ENCODE measurements at places on chromosomes 6 and 20.

GRCh38 chr6:35739645-35740524, 3.1 kb downstream of the ARMC12 start:
- no peak for DNase-seq

DNA sequence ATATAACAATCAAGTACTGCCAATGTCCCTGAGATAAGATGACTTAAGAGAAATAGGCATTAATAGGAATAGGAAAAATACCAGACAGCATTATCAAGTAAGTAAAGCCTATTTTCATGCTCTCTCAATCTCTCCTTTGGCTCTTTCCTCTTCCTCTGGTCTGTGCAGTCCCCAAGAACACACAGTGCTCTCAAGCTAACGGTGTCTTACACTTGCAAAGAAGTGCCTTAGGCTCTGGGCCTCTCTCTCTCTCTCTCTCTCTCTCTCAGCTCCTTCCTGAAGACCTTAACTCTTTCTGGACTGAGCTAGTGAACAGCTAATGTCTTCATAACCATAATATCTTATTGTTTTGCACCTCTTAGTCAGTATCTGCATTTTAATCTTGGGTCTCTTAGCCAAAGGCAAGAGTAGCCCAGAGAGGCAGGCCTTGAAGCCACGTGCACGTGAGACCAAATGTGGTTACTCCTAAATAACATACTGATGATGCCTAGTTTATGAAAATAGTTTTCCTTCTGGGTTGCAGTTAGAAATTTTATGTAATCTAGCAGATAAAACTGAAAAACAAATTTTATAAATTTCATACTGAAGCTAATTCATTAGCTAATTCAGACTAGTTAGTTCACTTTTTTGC, 70.8 kb downstream of the TPD52L1 start:
- DNase-seq = no peak

DNA sequence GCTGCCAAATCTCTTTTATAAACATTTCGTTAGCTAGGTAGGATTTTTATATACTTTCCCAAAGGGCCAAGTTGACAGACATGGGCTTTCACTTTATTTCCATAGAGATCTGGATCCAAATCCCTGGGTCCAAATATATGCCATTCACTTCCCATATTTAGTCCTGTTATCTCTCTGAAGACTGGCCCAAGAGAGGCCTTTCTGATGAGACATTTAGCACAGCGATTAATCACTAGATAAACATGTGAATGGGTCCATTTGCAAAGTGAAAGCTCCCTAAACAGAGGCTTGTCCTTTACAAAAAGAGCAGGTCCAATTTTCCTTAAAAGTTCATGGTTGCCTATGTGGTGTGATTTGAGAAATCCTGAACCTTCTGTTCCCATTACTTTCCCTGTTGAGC, 132.6 kb downstream of the TRMT11 start:
- DNase-seq = peak; percentile 51

- no peak for DNase-seq
These were observed 52.1 kb downstream of the TRAF3IP2 start for GRCh38 chr6:111553580-111553979.

GRCh38 chr6:70547905-70548304, 18.8 kb upstream of the SDHAF4 start:
- no peak for DNase-seq

GRCh38 chr6:39341352-39341751, 18.9 kb upstream of the KCNK16 start:
- DNase-seq = no peak

GRCh38 chr20:22686097-22686496, 101.7 kb upstream of the FOXA2 start:
- DNase-seq = peak; percentile 66

GRCh38 chr6:121573481-121573880, 138.0 kb downstream of the GJA1 start:
- no peak for DNase-seq

DNA sequence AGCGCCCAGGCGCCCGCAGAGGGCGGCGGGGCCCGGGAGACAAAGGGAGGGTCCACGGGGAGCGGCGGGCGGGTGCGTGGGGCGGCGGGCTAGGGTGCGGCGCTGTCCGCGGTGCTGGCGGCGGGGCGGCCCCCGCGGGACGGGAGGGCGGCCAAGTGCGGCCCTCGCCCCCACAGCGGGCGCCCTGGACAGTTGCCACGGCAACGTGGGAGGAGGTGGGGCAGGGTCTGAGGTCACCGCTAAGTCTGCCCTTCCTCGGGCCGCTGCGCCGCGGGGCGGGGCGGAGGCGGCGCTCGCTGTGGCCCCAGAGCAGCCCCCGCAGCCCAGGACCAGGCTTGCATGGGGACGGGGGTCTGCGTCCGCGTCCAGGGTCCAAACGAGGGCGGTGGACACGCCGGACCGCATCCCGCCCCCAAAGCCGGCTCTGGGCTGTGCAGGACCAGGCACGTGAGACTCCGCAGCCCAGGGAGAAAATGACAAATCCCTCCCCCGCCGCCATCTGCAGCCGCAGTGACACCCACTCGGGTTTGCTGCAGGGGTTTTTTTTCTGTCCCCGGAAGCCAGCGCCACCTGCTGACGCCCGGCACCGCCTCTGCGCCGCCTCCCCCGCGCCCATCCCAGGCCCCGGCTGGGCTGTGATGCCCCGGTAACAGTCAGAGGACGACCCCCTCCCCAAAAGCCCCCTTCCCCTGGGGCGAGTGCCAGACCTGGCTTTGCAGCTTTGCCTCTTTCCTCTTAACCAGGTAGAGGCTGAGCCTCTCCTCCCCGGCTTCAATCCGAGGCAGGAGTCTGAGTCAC, 36.8 kb downstream of the YTHDF1 start:
- DNase-seq = no peak

DNA sequence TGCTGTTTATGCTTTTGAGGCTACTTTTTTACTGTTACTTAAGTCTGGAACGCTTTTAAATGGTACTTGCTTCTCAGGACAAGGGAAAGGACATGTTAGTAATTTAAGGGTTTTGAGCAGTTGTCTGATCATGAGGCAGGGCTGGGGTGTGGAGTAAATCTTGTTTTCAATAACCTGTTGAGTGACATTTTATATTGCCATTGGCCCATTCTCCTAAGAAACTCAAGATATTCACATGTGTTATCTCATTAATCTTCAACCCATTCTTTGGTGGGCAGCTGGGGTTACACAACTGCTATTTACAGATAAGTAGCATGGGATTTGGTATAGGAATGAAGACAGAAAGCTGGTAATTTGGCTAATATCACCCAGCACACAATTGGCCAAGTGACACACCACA, 44.6 kb upstream of the IL17A start:
- DNase-seq = no peak

DNA sequence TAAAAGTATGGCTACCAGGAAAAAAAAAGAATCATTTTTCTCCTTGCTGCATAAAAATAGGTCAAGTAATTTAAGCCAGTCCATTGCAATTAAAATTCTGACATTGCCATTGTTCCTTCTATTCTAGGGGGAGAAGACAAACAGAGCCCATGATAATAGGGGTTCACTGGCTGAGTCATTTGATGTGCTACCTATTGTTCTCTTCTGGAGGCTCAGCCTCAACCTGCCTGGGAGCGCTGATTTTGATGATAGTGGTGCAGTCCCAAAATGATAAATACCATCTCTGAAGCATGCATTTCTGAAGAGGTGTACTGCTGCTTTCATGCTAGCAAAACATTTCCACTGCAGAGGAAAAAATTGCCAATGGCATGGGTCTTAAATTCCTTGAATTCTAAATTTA, 5.8 kb downstream of the CITED2 start:
- DNase-seq = no peak

DNA sequence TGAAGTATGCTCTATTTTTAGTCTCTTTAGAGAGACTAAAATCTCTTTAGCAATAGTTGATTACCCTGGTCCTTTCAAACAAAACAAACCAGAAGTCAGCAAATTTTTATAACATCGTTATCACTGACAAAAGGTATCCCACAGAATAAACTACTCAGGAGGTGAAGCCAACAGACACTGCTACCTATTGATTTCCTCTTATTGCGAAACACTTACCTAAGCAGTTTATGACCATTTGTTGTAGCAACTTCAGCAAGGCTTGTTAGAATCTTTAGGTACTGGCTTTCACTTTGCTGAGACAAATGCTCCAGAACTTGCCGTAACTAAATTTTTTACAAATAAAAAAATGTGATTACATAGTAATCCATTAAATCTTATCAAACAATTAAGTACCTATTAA, 64.4 kb downstream of the HACE1 start:
- DNase-seq = no peak

GRCh38 chr20:50376179-50376887, 133.8 kb upstream of the PTPN1 start:
- DNase-seq = no peak

DNA sequence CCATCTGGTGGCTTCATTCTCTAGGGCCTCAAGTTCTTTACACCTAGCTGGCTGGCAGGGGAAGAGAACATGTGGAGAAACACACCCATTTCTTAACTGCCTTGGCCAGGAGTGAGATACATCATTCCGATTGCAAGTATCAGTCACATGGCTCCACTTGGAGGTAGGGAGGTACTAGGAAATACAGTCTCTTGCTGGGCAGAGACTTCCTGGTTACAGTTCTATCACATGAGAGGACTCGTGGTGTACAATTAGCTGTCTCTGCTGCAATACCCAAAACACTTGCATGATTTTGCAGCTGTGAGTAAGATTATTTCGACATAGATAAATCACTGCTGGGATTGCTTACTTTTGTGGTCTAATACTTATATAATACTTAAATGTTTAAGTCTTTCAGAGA, 51.1 kb downstream of the GTF2H5 start:
- no peak for DNase-seq

DNA sequence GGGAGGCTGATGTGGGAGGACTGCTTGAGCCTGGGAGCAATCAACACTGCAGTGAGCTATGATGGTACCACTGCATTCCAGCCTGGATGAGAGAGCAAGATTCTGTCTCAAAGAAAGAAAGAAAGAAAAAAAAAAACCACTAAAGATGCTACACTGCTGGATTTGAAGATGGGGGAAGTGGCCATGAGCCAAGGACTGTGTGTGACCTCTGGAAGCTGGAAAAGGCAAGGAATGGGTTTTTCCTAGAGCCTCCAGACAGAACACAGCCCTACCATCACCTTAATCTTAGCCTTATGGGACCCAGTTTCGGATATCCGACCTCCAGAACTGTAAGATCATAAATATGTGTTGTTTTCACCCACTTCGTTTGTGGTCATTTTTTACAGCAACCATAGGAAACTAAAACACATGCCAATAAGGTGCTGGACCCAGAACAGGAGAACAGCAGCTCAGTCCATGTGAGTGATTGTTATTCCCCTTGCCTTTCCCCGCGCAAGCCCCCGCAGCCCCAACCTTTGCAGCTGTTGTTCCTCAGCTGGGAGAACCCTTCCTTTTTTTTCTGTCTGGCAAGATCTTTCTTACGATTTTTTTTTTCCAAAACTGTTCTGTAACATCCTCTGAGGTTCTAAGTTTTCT, 11.1 kb upstream of the VAPB start:
- DNase-seq = no peak

GRCh38 chr6:157830354-157831017, 7.4 kb downstream of the SNX9 start:
- DNase-seq = no peak

GRCh38 chr6:108874470-108875160, 26.4 kb downstream of the ARMC2 start:
- DNase-seq = no peak

- no peak for DNase-seq
These were observed 11.8 kb upstream of the TRAM2 start for GRCh38 chr6:52588710-52589091.

GRCh38 chr20:38579921-38580320, 1.1 kb upstream of the ADIG start:
- DNase-seq = no peak

GRCh38 chr6:39282774-39283173, 31.4 kb downstream of the KCNK17 start:
- DNase-seq = no peak

GRCh38 chr6:3650959-3651697, 100.4 kb downstream of the PXDC1 start:
- DNase-seq = no peak

All from HS-27A (cell line).